ENCODE measurements at places on chromosomes 3 and 15.

DNA sequence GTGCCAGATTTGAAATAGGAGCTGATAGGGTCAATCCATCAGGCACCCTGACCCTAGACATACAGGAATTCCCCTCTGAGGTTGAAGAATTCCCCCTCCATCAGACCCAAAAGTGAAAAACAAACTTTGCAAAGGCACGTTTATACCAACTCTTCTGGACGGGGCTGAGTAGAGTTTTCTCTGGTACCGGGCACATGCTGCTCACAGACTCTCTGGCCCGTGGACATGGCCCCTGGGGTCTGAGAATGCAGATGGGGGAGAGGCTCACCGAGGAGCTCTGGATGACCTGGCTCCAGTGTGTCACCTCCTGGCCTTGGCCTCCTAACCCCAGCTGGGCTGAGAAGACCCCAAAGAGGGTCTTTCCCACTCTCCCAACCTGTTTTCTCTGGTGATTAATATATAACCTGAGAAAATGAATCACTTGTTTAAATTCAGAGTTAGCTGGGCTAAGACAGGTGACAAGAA, 11.2 kb upstream of the LIPC start:
- no peak for DNase-seq

DNA sequence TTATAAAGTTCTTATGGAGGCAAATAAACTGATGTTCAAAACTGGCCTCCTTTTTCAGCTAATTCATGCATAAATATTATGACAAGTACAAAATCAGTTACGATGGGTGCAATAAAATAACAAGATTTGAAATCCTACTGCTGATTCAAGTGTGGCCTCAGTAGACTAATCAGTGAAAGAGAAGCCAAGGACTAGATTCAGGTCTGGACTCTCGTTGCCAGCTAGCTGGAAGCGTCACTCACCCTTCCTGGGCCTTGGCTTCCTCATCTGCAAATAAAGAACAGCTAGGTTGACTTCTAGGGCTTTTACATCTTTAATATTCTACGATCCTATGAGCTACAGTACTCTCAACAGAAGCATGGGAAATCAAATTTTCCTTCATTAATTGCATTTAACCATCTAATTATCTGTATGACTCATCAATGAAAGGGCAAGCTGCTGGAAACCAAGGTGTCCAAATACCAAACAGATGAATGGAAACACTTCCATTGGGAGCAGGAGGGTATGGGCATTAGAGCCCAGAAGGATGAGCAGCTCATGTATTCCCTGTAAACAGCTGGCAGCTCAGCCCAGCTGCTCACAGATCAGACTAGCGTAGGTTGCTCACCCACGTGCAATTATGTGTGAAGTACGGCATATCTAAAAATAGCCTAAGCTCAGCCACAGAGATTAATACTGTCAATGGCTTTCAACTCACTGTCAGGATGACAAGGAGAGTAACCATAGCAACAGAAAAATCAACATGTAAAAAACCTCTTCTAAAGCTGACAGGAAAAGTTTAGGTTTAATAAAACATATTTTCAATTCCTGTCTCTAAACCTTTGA, 294.8 kb downstream of the PLCL2 start:
- no peak for DNase-seq

DNA sequence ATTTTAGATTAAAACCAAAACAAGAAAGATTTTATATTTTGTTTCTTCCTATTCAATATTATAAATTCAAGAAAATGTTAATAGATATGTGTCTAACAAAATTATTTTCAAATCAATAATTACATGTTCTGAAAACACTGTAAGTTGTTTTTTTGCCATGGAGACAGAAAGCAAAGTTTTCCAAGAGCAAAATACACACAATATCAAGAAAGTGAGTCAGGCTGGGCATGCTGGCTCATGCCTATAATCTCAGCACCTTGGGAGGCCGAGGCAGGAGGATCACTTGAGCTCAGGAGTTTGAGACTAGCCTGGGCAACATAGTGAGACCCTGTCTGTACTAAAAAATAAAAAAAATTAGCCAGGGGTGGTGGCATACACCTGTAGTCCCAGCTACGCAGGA, 71.7 kb downstream of the TTC23 start:
- no peak for DNase-seq

DNA sequence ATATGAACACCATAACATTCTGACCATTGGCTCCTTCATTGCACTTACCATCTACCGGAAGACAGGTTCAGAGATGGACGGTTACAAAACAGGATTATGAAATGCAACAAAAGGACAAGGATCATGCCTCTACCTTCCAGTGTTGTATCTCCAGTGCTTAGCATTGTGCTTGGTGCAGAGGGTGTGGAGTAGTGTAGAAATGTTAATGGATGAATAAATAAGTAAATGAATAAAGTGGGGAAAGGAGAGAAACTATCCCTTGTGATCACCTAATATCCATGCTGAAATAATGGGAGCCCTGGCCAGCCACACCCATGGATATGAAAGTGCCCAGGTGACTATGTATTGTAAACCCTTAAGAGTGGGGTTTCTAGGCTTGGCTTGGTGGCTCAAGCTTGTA, 344.8 kb upstream of the LMCD1 start:
- DNase-seq, result no peak

- no peak for DNase-seq
These were observed 46.3 kb downstream of the GABRG3 start for GRCh38 chr15:27017168-27017809.

GRCh38 chr15:66917904-66918448, 147.4 kb upstream of the SMAD3 start:
- DNase-seq, result no peak

DNA sequence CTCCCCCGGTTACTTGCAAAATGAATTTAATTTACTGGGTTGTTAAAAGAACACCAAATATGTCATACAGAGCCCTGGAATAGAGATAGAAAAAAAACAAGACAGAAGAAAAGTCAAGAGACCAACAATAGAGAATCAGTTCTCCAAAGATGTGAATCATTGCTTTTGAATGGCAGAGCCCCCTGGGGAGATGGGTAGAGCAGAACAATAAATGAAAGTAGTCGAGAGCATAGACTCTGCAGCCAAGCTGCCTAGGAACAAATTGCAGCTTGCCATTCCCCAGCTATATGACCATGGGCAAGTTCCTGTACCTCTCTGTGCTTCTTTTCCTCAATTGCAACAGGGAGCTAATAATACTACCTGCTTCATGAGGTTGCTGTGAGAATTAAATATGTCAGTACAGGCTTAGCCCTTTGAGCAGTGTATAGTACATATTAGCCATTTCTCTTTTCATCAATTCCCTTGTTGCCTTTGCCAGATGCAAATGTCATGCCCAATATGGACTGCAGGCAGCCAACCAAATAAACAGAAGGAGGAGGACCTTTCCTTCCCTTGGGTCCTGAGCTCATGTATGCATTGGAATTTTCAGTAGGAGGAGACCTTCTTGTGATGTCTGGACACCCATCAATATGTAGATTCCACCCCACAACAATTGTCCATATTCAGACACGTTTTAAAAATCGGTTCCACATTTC, 25.0 kb upstream of the BFSP2 start:
- DNase-seq, result no peak

GRCh38 chr15:42921342-42921731, 759 bp upstream of the TTBK2 start:
- DNase-seq, result peak; percentile 17

DNA sequence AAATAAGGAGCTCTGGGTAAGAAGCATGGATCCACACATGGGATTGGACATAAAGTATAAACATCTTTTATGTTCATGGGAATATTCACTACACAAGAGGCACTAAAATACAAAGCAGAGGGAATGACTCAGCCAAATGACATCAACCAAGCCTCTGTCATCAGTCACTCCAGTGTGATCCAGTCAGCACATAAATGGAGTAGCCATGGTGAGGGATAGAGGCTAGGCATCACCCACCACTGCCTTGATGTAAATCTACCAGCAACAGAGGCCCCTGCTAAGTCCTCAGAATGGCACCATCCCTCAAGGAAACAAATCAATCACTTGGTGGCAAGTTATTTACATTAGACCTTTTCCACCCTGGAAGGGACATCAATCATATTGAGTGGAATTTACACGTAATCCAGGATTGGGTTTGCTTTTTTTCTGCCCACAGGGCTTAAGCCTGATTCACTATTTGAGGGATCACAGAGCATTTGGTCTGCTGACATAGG, 27.2 kb downstream of the VEPH1 start:
- no peak for DNase-seq

DNA sequence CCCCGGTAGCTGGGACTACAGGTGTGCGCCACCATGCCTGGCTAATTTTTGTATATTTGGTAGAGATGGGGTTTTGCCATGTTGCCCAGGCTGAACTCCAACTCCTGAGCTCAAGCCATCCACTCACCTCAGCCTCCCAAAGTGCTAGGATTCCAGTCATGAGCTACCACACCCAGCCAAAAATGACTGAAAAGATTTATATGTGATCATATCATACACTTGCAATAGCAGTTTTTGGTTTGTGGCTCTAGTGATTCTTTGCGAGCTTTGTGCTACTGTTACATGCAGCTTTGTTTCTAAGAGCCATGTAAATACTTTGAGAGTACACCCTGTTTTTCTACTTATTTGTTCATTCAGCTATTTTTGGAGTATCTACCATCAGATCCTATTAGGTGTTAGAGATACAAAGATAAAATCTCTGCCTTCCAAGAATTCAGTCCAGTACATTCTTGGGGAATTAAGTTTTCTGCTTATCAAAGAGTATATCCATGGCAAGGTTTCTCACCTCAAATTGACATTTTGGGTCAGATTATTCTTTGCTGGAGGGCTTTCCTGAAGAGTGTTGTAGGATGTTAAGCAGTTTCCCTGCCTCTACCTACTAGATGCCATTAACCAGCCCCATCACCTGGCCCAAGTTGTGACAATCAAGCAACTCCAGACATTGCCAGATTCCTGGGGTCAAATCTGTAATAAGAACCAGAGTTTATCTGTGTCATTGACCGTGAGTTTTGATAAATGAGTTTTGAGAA, 15.0 kb downstream of the SNAP23 start:
- no peak for DNase-seq

DNA sequence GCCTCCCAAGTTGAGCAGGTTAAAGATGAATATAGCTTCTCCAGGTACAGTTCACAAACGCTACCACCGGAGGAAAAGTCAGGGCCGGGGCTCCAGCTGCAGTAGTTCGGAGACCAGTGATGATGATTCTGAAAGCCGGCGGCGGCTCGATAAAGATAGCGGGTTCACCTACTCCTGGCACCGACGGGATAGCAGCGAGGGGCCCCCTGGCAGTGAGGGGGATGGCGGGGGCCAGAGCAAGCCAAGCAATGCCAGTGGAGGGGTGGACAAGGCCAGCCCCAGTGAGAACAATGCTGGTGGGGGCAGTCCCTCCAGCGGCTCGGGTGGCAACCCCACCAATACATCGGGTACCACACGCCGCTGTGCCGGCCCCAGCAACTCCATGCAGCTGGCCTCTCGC, 61.4 kb downstream of the SNRK start:
- DNase-seq, result no peak

- no peak for DNase-seq
These were observed 26.3 kb downstream of the CDIN1 start for GRCh38 chr15:36605604-36606263.

- no peak for DNase-seq
These were observed 53.8 kb downstream of the CMTM8 start for GRCh38 chr3:32292085-32292796.

DNA sequence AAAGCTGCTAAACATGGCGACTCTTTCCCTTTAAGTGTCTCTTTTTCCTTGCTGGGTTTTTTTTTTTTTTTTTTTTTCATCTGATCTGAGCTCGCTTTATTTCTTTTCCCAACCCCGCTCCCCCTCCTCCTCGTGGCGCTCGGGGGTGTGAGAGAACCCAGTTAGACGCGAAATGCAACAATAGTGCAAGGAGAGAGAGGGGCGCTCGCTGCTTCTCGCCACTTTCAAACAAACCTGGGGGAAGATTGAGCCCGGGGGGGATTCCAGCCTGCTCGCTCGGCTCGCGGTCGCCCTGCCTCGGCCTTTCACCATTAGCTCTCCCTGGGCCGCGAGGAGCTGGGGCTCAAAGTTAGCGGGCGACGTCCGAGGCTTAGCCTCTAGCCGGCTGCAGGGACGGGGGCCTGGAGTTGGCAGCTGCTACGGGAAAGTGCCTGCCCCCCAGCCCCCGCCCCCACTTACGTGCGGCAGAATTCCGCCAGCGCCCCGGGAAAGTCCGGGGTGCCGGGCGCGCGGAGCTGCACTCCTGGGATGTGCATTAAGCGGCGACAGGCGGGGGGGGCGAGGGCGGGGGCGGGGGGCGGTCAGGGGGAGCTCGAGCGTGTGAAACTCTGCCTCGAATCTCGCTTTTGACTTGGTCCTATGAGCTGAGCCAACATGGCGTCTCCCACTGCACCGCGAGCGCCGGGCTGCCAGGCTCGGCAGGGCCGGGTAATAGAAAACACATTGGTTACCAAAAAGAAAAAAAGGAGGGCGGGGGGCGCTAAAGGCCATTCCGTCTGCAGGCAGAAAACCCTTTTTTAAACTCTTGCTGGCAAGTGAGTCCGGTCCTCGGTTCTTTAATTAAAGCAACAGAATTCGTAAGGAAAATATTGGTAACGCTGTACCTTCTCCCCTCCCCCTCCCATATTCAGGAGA, 10.4 kb downstream of the NR2F2 start:
- no peak for DNase-seq

DNA sequence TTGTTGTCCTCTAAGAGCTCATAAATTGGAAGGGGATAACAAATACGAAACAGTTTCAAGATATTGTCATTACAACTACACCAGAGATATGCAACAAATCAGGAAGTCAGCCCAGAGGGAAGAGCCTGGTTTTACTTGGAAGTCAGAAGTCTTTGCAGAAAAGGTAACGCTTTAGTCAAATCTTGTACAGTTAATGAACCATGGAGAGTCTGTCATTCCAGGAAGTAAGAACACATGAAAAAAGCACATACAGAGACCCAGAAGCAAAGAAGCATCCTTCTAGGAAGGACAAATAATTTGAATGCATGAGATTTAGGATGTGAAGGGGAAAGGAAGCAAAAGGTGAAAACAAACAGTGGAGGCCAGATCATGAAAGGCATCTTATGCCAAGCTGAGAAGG, 19.6 kb downstream of the DYNC1LI1 start:
- no peak for DNase-seq

- DNase-seq, result no peak
These were observed 95.4 kb downstream of the ZNF621 start for GRCh38 chr3:40620151-40620550.

DNA sequence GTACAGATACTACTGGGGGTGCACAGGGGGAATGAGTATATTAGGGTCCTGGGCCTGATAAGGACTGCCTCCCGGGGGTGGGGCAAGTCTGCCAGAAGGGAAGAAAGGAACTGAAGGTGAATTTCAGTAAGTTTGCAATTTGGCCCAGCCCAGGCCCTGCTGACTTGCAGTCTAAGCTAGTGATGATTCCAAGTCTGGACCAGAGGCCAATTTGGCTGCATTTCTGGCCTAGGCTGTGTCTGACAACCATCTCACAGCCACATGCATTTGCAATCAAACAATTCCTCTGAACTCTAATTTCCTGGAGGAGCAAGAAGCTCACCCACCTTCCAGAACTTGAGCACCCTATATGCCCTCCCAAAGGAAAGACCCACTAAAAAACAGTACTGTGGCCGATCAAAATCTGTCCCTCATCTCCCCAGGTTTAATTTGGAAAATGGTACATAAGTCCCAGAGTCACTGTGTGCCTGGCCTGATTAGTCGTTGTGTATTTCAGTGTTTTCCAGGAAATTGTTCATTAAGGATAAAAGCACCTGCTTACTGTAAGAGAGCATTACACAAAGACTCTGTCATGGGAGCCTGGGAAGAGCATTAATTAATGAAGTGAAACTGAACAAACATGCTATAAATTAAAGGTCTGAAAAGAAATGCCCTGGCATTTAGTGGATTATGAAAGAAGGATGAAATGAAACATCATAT, 114.5 kb downstream of the MEGF11 start:
- DNase-seq, result no peak

- no peak for DNase-seq
These were observed 1154.0 kb downstream of the IGSF11 start for GRCh38 chr3:117880638-117881037.

GRCh38 chr15:64813075-64813474, 12.4 kb downstream of the PIF1 start:
- DNase-seq, result no peak
